ENCODE measurements at places on chromosomes 1 and 21.
A peak's percentile ranks its signal among the peaks of the same experiment; 100 is the strongest.

DNA sequence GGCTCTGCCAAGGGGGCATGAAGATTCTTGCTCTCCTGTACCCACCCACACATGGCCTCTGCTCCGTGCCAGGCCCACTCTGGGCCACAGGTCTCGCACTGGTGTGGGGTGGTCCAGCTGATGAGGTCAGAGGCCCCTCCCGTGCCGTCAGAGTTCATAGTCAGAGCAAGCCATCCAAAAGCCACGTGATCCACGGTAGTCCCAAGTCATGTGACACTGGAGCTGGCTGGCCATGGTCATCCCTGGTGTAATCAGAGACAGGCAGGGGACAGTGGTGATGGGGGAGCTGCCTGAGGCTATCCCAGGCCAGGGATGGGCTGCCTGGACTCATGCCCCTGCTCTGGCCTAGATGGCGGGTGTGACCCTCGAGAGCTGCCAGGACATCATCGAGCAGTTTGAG, 10.5 kb downstream of the PLCH2 start:
- no peak for DNase-seq

GRCh38 chr1:7705908-7706216, 65.2 kb upstream of the VAMP3 start:
- DNase-seq = no peak

DNA sequence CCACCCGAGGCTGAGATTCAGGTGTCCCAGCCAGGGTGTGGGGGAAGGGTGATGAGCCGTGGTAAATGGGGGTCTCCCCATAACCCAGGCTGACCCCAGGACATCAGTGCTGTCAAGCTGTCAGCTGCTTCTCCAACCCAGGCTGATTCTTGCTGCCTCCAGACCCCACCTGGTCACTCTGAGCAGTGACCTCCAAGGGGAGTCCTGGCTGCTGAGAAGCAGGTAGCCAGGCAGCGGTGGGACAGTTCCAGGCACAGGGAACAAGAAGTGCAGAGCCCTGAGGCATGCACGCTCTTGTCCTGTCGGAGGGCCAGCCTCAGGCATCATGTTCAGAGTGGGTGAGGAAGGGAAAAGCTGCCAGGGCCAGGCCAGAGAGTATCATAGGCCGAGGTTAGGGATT, 1.1 kb downstream of the ESPN start:
- no peak for DNase-seq

GRCh38 chr1:118960567-118961136, 27.5 kb downstream of the TBX15 start:
- no peak for DNase-seq

GRCh38 chr1:204260601-204261197, 46.9 kb upstream of the GOLT1A start:
- DNase-seq = no peak

DNA sequence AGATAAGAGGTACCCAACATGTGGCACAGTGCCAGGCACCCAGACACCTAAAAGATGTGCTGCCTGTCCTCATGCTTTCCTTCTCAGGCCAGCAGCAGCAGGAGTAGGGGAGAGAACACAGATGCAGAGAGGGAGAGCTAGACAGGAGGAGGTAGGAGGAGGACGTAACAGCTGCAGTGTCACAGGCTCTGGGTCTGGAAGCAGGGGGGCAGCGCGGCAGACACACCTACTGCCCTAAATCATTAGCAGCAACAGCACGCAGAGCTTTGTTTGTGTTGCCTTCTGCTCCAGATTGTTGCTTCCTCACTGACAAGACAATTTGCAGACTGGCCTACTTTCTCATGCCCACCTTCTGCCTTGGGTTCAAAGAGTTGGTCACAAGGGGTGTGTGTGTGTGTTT, 196.7 kb upstream of the DAB1 start:
- DNase-seq = no peak

DNA sequence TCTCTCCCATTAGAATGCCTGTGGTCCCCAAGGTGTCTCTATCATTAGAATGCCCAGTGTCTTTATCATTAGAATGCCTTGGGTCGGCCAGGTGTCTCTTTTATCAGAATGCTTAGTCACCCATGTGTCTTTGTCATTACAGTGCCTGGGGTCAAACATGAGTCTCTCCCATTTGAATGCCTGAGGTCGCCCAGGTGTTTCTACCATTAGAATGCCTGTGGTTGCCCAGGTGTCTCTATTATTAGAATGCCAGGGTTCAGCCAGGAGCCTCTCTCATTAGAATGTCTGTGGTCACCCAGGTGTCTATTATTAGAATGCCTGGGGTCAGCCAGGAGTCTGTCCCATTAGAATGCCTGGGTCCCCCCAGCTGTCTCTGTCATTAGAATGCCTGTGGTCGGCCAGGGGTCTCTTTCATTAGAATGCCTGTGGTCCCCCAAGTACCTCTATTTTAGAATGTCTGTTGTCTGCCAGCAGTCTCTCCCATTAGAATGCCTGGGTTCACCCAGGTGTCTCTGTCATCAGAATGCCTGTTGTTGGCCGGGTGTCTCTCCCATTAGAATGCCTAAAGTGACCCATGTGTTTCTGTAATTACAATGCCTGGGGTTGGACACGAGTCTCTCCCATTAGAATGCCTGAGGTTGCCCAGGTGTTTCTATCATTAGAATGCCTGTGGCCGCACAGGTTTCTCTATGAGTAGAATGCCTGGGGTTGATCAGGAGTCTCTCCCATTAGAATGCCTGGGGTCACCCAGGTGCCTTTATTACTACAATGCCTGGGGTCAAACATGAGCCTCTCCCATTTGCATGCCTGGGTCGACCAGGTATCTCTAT, 57.1 kb downstream of the RNF187 start:
- DNase-seq = no peak

DNA sequence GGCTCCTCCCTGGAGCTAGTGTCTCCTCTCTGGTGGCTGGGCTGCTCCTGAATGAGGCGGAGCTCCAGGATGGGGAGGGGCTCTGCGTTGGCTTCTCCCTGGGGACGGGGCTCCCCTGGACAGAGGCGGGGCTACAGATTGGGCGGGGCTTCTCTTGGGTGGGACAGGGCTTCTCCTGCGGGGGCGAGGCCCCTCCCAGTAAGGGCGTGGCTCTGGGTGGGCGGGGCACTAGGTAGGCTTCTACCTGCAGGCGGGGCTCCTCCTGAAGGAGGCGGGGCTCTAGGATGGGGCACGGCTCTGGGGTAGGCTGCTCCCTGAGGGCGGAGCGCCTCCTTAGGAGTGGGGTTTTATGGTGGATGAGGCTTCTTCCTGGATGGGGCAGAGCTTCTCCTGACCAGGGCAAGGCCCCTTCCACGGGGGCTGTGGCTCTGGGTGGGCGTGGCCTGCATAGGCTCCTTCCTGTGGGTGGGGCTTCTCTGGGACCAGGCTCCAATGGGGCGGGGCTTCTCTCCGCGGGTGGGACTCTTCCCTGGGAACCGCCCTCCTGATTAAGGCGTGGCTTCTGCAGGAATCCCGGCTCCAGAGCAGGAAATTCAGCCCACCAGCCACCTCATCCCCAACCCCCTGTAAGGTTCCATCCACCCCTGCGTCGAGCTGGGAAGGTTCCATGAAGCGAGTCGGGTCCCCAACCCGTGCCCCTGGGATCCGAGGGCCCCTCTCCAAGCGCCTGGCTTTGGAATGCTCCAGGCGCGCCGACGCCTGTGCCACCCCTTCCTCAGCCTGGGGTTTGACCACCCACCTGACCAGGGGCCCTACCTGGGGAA, 22.7 kb upstream of the ARF1 start:
- peak; percentile 45 for DNase-seq

- DNase-seq = no peak
These were observed 88.6 kb upstream of the LRRC8D start for GRCh38 chr1:89732206-89732605.

DNA sequence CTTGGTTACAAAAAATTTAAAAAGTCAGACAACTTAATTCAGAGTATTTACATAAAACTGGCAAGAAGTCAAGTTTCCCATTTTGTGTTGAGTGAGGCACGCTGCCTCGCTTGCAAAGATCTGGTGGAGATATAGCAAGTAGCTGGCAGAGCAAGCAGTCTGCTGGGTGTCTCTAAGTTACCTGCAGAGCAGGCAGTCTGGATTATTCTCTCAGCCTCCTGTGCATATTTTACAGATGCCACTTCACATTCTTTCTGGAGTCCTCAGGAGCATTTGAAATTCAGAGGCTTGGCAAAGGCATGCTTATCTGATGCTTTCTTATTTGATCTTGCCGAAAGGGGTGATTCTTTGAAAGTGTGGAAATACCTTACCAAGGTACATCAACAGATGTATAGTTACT, 640.4 kb upstream of the ADGRL4 start:
- DNase-seq = no peak

GRCh38 chr1:227068883-227069282, 128.8 kb downstream of the COQ8A start:
- no peak for DNase-seq

DNA sequence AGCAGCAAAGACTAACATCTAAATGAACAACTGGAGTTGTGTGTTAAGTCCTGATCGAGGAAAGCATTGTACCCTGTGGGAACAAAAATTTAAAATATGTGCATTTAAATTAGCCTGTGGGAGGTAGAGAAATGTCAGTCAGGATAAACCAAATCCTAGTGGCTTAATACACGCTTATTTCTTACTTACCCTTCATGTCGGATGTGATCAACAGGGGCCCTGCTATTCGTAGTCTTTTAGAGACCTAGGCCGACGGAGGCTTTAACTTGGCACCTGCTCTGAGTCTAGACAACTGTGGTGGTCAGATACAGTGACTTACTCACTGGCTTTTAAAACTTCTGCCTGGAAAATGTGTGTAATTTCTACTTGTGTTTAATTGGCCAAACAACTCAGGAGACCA, 10.2 kb downstream of the GSTM3 start:
- no peak for DNase-seq

DNA sequence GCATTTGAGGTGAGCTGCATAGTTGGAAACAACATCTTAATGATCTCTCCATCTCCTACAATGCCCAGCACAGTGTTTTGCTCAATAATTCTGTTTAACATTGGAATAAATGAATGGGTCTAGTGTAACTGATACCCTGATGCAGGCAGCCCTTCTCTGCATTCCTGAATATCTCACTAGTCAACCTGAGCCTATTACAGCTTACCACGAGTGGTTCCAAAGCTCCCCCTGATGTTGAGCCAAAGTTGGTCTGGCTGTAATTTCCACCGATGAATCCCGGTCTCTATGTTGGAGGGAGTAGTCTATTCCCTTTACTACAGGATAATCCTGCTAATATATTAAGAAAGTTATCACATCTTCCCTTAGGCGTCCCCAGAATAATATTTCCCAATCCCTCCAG, 63.8 kb downstream of the ZBTB18 start:
- DNase-seq = no peak

GRCh38 chr1:230169454-230170152, 102.6 kb downstream of the GALNT2 start:
- DNase-seq = no peak

GRCh38 chr1:232223183-232223708, 406.7 kb downstream of the SIPA1L2 start:
- no peak for DNase-seq

- DNase-seq = peak; percentile 54
These were observed 40.4 kb downstream of the KIAA0040 start for GRCh38 chr1:175152006-175152652.

DNA sequence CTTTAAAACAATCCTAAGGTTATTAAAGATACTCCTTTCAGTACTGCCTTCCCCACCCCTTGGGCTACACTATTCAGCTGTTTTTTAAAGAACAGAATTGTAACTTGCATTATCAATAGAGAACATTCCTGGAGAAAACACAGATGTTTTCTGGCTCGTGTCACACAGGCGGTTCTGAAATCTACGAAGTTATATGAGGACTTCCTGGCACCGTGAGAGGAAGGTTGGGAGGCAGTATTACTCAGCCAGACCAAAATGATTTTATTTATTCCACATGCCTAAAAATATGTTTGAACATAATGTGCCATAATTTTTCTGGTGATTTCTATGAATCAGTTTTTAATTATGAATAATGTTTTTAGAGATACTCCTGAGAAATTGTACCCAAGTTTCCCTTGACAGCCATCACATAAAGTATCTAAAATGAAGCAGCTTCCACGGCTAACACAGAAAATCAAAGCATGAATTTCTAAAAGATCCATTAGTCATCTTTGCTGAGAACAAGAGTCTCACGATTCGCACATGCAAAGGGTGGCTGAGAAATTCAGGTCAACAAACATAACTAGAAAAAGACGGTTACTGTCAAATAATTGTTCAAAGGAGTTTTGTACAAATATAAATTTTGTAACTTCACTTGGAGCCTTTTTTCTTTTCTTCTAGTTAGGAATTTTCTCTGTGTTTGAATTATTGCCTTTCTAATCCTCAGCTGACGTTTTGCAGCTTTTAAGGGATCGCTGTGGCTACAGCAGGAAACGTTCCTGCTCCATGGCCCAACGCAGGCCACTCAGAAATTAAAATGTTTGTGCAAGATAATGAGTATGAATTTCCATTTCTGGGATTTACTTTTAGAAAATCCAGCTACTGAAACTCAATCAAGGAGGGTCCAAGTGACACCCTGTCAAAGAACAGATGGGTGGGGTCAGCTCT, 8.0 kb upstream of the SIM2 start:
- no peak for DNase-seq

- DNase-seq = no peak
These were observed 443.1 kb downstream of the TTLL7 start for GRCh38 chr1:83555871-83556270.

GRCh38 chr1:156623946-156624813, 5.0 kb downstream of the HAPLN2 start:
- peak; percentile 16 for DNase-seq

DNA sequence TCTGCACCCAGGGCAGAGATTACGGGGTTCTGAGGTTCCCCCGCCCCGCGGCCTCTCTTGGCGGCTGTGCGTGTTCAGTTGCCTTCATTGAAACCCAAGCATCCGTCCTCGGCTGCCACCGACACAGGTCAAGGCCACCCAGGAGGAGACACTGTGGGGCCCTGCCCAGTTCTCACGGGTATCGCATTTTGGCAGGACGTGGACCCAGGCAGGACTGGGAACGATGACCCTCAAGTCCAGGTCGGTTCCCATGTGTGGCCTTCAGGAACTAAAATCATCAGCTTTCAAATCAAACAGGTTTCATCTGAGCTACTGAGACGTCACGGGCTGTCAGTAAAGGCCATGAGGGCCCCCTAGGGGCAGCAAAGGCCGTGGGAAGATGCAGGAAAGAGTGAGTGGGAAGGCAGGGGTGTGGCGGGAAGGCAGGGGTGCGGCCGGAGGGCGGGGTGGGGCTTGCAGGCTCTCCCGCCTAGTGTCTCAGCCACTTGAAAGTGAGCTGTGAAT, 7.0 kb upstream of the C1orf174 start:
- no peak for DNase-seq

DNA sequence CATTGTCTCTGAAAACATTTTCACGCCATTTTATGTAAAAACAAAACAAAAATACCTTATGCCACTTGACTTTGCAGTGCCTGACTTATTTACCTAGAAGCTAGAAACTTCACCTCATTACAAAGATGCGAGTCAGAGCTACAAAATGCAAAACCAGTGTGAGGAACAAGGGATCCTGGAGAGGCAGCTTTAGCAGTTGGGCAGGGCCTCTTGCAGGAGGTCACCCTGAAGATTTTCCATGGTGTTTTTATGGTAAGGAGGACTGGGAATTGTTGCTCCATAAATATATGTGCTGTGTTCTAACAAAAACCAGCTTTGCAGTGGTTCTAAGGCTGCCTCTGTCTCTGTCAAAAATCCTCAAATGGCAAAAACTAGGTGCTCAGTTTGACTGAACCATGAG, 36.4 kb upstream of the TARBP1 start:
- no peak for DNase-seq

GRCh38 chr1:221097479-221098281, 218.4 kb downstream of the HLX start:
- no peak for DNase-seq

GRCh38 chr1:59214248-59215208, 82.4 kb upstream of the FGGY start:
- no peak for DNase-seq

- DNase-seq = no peak
These were observed 161.0 kb downstream of the PLXNA2 start for GRCh38 chr1:208083016-208083714.
